Pulmonary artery endothelial cell (primary cell): ENCODE measurements at places on chromosomes 11 and 22. TPM values are rescaled to one million over a fixed set of nuclear protein-coding genes. Genes with fewer than 3 reads are reported as not detected.

Gene PLAAT4
- 2.9 and 4.2 TPM in 2 replicates for total RNA-seq

Gene OR5P2
- not detected in 2 replicates for total RNA-seq

Gene NTM
- total RNA-seq: 2.1 and 2.6 TPM in 2 replicates

Gene RAPSN
- total RNA-seq: 0.14 and 0.26 TPM in 2 replicates

DNA sequence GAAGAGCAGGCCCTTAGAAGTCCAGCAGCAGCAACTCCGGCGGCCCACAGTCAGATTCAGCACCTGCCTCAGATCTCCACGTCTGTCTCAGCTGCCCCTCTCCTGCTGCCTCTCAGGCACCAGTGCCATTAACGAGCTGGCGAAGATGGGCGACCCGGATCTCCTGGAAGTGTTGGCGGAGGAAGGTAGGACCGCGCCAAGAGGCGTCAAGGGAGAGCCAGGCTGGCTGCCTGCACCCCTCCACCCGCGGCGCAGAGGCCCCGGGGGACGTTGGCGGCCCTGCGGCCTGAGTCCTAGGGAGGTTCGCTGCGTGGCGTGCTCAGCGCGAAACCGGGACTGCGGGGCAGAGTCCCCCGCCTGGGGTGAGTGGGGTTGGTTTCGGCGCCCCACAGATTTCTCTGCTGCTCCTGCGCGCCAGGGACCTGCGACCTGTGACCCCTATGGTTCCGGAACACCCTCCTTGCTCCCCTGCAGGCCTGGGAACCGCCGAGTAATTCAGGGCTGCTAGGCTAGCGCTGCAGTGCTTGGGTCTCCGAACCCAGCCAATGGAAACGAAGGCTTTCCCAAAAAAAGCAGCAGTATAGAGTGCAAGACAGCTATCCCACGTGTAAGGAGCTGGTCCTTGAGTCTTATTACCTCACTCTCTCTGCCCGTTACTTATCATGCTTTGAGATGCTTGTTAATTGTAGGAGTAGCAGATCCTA lies 615 bp downstream of the ANO5 start:
- no peak for DNase-seq

DNA sequence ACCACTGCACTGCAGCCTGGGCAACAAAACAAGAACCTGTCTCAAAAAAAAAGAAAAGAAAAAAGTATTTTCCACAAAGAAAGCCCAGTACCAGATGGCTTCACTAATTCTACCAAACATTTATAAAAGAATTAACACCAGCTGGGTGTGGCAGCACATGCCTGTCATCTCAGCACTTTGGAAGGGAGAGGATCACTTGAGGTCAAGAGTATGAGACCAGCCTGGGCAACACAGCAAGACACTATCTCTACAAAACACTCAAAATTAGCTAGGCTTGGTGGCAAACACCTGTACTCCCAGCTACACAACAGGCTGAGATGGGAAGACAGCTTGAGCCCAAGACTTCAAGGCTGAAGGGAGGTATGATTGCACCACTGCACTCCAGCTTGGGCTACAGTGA lies 20.1 kb downstream of the RSF1 start:
- no peak for DNase-seq

GRCh38 chr11:112829971-112830654 lies 131.1 kb upstream of the NCAM1 start:
- DNase-seq: no peak

GRCh38 chr11:117851852-117852251 lies 24.6 kb downstream of the FXYD6 start:
- DNase-seq: no peak

GRCh38 chr22:37996079-37996478 lies 11.7 kb upstream of the SOX10 start:
- no peak for DNase-seq
